ENCODE measurements at places on chromosomes 2 and 18.
A peak's percentile ranks its signal among the peaks of the same experiment; 100 is the strongest.

GRCh38 chr2:128410035-128410757, 91.5 kb upstream of the HS6ST1 start:
- peak; percentile 53 for DNase-seq

GRCh38 chr2:58497168-58497567, 256.0 kb upstream of the FANCL start:
- no peak for DNase-seq

GRCh38 chr2:15800495-15801329, 139.6 kb upstream of the MYCN start:
- DNase-seq: no peak

DNA sequence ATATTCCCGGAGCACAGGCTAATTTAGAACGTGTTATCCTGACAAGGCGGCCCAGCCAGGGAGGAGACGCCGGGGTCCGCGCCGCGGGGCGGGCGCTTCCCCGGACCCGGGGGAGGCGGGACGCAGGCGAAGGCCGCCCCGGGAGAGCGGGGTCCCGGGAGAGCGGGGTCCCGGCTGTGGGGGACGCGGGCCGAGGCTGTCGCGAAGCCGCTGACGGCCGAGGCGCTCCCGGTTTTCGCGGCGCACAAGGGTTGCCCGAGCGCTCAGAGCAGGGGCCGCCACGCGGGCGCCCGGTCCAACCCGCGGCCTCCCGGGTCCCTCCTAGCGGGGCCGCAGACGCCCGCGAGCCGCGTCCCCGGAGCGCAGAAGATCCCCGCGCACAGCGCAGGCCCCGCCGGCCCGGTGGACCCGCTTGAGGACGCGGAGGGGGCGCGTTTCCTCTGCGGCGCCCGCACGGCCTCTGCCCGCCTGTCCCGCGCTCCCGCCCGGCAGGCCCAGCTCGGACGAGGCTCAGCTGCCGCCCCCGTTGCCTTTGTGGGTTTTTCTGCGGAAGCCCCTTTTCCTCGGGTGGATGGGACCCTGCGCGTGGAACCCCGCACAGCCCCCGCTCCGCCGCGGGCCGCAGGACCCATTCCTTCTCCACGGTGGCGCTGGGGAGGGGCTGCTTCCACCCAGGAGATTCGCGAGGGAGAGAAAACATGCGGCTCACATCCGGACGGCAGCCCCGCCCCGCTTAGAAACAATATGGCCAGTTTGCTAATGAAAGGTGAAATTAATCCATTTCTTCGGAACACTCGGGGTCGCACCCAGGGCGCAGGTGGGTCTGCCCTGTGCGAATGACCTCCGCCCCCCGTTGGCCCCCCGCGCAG, 9.6 kb upstream of the KCNG2 start:
- no peak for DNase-seq

- no peak for DNase-seq
These were observed 14.6 kb upstream of the NPPC start for GRCh38 chr2:231940795-231941194.

GRCh38 chr2:59967691-59968090, 585.8 kb downstream of the BCL11A start:
- no peak for DNase-seq

DNA sequence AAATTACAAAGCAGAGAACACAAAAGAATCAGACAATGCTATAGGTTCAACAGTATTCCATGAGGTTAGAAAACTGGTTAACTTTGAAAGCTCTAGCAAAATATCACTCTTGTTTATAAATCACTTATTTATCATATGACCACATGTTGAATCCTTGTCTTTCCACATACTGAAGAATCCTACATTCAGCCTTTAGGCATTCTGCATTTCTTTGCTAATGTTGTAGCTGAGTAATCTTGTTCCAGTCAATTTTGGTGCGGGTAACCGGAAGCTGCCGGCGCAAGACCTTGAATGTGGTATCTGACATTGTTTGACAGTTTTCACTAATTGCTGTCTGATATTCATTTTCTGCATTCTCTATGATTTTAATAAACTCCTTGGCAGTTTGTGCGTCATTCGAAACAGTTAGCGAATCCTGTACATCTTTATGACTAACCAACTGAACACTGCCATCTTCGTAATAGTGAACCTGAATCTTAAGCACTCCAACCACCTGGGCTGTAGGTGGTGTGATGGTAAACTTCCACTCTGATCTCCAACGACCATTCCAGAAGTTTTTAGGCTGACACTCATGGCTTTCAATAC, 154.1 kb downstream of the BAZ2B start:
- no peak for DNase-seq

DNA sequence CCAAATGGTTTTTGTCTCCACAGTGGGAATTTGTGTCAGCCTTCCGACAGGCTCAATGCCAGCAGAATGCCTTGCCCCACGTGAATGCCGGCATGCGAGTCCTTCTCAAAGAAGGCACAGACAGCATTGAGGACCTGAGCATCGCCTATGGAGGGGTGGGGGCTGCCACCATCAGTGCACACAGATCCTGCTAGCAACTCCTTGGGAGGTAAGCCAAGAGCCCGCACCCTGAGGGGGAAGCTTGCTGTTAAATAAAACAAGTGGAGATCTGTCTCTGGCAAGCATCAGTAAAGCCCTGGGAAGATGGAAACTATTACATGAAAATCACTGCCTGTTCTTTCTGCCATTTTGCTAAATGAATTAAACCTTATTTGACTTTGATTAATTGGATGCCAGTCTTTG, 67.5 kb upstream of the BZW1 start:
- DNase-seq: no peak

- no peak for DNase-seq
These were observed 41.6 kb downstream of the ZBTB14 start for GRCh38 chr18:5253910-5254309.

DNA sequence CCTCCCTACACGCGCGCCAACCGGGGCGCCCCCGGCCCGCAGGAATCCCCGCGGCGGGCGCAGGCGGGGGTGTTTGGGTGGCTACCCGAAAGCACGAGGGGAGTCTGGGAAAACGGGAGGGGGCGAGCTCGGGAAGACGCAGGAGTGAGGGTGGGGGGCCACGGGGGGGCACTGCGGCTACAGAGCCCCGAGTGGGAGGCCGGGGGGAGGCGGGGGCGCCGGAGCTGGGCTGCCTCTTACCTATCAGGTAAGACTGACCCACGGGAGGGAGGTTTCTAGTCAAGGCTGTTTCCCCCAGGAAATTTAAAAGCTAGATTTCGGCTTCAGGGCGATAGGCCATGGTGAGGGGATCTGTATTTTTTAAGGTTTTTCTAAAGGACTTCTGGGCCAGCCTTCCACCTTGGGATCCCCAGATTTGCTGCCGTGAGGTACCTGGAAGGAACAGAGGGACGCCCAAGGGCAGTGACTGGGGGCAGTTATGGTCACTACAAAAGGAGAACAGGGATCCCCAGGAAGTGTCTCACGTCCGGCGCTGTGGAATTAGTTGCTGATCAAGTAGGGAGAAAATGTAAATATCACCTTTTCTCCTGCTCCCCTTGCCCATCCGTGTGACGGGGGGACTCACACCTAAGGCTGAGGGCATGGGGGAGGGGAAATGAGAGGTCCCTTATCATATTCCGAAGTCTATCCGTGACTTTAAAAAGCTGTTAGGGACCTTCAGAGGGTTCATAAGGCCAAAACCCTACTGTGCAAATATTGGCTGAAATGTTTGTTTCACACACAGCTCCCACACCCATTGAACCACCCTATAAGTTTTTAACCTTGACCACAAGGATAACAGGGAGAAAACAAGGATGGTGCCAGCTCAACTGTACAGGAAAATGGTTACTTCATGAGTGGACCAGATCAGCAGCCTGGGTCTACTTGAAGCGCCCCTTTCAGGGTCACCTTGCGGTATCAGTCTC, 638 bp upstream of the IRS1 start:
- peak; percentile 63 for DNase-seq

- no peak for DNase-seq
These were observed 361.1 kb downstream of the CPS1 start for GRCh38 chr2:210917465-210917864.

- peak; percentile 12 for DNase-seq
These were observed 27.1 kb downstream of the RALB start for GRCh38 chr2:120279708-120280107.

- DNase-seq: no peak
These were observed 31.8 kb downstream of the AGFG1 start for GRCh38 chr2:227503433-227504406.

DNA sequence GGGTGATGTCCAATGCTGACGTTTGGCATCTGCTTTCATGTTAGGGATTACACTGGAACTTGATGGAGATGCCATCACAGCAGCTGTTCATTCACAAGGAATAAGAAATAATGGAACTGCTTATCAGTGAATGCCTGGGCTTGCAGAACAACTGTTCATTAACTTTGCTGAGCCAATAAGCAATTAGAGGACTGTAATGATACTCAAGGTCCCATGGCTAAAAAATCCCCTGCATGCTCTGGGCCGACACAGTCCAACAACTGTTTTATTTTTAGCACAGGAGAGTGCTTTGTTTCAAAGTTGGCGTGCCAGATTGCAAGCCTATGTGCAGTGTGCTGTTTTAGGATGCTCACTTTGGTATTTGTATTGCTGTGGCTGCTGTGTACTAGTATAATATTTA, 408.0 kb upstream of the RGPD4 start:
- DNase-seq: no peak

GRCh38 chr2:105800036-105800713, 55.5 kb downstream of the NCK2 start:
- DNase-seq: no peak

DNA sequence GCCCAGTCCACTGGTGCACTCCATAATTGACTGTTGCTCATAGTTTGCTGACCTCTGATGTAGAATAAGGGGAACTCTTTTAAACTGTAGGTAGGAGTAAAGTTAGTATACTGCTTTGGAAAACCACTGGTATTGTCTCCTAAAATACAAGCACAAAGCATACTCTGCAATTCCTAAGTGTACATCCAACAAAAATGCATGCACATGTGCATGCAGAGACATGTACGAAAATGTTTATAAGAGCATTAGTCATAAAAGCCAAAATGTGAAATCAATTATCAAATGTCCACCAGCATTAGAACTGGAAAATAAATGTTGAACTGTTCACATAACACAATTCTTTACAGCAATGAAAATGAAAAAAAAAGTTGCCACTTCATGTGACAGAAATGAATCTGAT, 39.8 kb upstream of the DDX18 start:
- no peak for DNase-seq

DNA sequence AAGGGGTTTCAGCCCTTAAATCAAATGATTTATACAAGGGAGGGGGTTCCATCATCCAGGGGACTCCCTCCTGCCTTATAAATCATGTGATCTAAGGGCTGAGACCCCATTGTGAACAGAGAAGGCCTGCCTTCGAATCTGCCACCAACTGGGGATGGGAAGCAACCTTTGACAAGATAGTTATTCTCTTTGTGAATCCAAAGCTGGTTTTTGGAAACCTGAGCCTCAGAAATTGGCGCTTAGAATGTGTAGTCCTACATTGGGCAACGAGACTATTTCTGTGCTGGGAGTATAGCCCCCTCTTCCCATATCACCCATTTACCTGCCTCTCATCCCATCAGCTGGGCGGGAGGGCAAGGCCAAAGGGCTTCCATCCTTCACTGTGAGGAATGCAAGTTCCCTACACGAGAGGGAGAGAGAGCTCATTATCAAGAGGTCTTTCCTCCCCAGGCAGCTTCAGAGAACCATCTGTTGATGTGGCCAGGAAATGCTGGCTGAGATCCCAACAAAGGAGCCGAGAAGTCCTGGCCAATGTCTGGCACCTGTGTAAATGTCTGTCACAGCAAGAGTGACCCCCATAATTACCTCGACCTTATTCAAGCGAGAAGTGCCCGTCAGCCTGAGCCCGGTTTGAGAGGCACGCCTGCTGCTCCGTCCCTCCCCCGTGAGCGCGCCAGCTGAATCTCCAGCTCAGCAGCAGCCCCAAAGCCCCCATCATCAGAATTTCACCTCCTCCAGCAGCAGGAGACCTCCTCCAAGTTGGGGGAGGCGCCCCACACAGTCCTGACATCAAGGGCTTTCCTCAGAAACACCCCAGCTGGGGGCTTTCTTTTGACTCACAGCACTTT, 48.4 kb upstream of the APCDD1 start:
- DNase-seq: no peak

- no peak for DNase-seq
These were observed 111.7 kb downstream of the SH3BP4 start for GRCh38 chr2:235063471-235063961.

- no peak for DNase-seq
These were observed 22.6 kb downstream of the METTL8 start for GRCh38 chr2:171411214-171411613.

DNA sequence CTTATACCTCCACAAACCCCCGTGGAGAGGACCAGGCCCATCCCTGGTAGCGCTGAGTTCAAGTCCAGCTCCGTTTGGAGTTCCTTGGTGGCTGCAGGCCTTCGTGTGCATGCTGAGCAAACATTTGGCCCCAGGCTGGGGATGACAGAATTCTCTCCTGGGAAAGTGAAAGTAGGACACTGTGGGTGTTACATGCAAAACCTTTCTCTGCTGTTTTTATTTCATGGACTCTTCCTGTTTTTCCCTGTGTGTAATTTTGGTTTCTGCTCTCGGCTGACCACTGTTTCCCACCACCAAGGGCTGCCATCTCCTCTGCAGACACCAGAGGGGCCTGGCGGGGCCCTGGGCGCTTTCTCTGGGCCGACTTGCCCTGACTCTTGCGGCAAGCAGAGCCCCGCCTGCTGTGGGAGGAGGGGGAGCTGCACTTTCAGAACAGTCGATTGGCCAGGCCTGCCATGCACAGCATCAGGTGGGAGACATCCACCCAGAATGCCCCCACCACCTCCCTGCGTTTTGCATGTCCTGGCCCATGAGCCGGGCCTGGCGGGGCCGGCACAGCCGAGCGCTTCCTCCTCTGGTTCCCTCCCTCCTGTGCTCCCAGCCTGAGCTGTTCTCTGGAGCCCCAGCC, 102.4 kb downstream of the CABLES1 start:
- no peak for DNase-seq

- DNase-seq: no peak
These were observed 596.6 kb downstream of the RNF144A start for GRCh38 chr2:7513834-7514233.

DNA sequence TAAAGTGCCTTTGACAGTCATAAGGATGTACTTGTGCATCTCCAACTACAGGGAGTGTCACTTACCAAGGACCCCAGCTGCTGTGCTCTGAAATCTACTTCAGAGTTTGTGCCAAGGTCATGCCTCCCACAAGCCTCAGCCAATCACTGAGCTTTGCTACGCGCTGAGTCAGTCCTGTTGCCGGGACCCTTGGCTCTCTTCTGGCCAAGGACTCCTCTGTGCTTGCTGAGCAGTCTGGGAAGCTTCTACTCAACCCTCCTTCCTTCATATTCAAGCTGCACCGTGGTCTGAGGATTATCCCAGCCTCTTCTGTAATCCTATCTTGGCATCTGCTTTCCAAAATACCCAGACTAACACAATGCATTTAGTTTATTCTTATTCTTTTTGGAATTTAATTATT, 398.9 kb upstream of the FANCL start:
- DNase-seq: no peak

Measured in left forelimb (tissue), 1 donor.